Hippocampal formation (tissue), 2 donors: ENCODE measurements at places on chromosomes 2 and 18.

DNA sequence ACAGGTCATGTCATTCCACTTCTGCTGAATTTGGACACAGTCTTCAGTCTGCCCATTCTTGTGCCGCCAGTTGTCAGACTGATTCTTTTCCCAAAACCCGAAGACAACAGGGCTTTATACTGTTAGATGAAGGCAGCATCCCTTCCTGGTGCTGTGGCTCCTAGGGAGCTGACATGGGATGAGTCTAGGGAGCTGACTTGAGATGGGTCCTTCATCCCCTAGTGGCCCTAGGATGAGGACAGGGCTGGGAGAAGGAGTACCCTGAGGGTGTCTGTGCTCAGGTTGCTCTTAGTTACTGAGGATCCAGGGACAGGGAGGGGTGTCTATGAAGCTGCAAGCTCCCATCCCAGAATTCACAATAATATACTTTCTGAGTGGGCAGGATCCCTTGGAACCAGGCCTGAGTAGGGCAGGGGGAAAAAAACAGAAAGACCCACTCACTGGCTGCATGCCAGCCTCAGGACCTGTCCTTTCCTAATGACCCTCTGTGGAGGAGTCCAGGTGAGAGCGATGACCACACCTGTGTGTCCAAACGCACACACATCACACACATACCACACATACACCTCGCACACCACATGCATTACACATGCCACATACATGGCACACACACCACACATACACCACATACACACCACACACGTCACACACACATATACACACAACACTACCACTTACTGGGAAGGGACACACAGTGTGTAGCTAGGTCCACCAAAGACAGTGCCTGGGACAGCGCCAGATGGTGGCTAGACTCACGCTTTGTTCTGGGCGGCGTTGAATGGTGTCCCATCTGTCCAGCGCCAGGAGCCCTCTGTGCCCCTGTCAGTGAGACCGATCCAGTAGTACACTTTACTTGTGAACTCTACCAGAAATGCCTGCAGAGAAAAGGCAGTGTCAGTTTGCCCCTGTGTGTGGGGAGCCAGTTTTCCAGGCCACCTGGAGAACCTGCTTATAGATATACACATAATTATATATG lies 11.1 kb downstream of the CLEC4F start:
- no peak for DNase-seq

GRCh38 chr18:52391810-52392559 lies 52.0 kb downstream of the DCC start:
- no peak for DNase-seq

GRCh38 chr2:129611471-129611870 lies 368.0 kb upstream of the RAB6C start:
- DNase-seq = no peak

DNA sequence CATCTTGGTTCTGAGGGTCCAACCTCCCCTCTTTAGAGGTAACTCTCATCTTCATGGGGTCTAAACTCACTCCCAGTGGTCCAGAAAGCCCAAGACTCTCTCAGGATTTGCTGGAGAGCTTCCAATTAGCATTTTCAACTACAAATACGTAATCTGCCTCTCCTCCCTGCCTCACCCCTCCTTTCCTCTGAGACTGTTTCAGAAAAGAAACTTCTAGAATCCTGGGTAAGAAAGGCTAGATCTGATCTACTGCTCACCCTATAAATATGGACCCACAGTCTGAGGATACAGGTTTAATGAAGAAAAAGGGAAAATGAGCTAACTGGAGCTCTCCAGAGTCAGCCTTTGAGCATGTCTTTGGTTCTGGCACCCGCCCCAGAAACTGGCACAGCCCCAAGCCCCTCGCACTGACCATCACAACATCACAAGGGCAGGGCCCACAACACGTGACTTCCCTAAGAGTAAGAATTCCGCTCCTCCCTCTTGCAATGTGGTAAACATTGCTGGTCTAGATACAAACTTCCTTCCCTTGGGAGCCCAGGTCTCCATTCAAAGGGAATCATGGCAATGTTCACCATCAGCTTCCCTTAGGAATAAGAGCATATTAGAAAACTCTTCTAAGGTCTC lies 21.7 kb upstream of the IHH start:
- DNase-seq = no peak

DNA sequence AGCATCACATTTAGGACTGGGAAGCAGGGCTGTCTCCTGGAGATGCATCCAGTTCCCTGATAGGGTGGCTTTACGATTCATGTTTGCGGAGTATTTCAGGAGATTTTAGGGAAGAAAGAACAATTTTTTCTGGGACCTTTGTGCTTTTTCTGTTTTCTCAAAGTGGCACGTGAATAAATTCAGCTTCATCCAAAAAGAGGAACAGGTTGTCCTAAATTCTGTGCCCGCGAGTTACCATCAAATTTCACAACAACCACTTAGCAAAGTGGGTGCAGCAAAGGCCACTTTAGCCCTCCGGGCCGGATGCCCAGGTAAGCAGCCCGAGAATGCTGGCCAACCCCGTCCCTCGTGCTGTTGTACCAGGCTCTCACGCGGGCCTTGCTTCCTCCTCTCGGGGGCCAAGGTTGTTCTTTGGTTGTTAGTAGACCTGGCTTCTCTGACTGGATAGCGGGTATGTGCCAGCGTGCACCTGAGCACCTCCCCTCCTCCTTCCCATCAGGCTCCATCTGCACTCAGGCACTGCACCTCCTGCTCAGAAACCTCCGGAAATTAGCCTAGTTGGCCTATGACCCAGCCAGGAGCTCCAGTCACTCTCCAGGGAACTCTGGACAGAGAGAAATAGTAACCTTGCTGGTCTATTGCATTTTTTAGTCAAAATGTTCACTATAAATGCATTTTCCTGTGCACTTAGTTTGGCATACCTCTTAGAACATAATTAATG lies 83.0 kb downstream of the CMPK2 start:
- no peak for DNase-seq

DNA sequence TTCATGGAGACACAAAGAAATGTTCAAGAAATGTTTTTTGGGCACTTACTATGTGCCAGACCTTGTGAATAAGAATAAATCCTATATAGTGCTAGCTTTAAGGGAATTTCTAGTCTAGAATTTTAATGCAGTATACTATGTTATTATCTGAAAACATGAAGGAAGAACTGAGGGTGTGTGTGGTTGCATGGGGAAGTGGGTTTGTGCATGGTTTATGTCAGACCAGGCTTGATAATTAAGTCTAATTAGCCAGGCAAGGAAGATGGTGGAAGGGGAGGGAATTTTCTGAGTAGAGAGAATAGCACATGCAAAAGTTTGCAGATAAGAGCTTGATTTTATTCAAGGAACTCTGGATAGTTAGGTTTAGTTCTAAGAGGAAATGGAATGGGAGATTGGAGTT lies 6.5 kb downstream of the RBBP8 start:
- no peak for DNase-seq

DNA sequence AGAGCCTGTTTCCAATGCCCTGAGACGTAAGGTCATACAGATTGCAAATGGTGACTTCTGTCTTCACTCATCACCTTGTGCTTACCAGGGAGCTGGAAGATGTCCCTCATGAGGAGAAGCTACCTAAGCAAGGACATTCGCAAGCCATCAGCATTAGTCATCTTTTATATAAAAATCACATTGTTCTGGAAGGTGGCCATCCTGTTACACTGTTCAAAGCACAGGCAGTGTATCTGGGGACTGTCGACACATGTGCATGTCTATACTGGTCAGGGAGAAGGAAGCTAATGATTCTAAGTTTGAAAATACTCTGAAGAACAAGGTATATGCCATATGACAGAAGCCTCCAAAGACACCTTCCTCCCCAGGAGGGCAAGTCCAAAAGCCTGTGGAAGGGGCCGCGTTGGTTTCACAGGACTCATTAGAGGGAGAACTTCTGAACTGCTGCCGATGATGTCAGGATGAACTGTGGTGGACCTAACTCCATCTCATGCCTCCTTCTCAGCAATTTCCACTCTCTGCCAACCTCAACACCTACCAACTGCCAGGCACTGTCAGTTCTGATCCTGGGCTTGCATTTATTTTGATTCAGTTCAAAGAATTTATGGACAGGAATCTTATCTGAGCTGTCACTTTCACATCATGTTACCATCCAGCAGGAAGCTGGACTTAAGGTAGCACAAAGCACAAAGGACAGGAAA lies 39.4 kb downstream of the DNER start:
- no peak for DNase-seq

DNA sequence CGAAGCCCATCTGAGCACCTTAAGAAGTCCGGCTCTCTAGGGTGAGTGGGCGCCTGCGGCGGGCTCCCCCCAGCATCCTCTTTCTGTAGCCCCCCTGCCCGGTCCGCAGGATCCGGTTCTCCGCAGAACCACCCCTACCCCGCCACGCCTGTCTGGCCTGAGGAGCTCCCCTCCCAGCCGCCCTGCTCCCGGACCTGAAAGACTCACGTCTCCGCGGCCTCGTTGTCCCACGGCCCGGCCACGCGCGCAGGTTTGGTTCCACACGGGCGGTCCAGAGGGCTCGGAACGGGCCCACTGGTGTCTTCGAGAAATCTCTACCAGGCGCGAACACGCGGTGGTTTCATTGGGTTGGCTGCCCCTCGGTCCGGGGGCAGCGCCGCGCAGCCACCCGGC lies 237 bp downstream of the SLC39A6 start:
- DNase-seq = no peak

DNA sequence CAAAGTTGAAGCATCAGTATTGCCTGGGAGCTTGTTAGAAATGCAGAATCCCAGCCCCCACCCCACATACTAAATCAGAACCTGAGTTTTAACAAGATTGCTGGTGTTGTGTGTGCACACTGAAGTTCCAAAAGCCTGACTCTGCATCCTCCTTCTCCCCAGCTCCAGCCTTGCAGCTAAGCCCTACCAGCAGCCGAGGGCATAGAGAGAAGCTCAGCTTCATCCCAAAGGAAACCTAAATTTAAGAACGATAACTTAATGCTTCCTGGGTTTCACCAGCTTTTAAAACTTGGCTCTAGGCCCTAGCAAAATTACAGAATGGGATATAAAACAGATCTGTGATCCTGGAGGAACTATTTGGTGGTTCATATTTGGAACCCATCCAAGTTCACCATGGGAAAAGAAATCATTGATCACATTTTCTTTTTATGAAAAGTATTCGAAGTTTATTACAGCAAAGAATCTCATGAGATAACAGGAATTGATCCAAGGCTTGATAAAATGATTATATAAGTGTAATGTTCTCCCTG lies 11.1 kb downstream of the SMYD1 start:
- DNase-seq = no peak

- DNase-seq = no peak
Measured at GRCh38 chr18:70046207-70046606, 98.5 kb upstream of the CD226 start.

DNA sequence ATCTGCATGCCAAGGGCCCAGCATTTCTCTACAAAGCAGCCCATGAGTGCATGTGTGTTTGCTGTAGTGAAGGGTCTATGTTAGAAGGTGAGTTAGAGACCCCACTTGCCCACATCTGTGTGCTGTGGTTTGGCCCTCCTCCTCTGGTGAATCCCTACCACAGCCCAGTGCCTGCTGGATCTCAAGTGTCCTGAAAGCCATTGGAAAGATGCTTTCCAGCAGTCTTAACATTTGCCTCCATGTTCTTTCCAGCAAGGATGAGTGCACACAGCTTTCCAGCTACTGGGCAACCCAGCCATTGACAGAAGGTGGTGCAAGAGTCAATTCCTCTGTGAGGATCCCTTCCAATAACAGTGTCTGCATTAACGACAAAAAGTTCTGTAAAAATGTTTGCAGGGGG lies 13.6 kb downstream of the CRIM1 start:
- no peak for DNase-seq

DNA sequence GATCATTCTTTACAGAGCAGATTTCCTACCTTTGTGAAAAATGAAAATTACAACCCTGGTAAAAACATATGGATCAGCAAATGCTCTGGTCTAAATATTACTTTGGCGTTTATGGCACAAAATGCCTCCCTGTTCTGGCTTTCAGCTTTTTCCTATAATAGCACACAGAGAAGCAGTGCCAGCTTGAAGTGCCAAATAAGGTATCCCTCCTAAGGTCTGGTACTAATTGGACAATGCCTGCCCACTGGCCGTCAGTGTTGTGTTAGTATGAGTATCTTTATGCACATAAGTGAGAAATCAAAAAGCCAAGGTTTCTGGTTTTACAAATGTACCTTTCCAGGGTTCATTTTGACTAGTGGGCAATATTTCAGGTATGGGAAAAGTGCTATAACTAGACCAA lies 1293.7 kb upstream of the FAM98A start:
- DNase-seq = no peak

DNA sequence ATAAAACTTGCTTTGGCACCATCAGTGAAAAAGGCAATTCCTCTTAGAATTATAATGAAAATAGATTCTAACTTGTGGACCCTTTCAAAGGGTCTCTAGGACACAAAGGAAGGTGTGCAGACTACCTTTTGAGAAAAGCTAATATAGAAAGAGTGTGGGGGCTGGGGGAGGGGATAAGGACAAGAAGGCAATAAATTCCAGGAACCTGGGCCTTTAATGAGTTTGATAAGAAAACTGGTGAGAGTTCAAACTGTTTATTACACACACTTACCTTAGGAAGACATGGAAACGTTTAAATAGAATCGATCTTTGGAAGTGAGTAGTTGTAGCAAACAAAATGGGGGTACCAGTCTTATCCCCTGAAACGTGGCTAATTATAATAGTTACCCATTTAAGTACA lies 39.6 kb upstream of the PGAP1 start:
- no peak for DNase-seq

DNA sequence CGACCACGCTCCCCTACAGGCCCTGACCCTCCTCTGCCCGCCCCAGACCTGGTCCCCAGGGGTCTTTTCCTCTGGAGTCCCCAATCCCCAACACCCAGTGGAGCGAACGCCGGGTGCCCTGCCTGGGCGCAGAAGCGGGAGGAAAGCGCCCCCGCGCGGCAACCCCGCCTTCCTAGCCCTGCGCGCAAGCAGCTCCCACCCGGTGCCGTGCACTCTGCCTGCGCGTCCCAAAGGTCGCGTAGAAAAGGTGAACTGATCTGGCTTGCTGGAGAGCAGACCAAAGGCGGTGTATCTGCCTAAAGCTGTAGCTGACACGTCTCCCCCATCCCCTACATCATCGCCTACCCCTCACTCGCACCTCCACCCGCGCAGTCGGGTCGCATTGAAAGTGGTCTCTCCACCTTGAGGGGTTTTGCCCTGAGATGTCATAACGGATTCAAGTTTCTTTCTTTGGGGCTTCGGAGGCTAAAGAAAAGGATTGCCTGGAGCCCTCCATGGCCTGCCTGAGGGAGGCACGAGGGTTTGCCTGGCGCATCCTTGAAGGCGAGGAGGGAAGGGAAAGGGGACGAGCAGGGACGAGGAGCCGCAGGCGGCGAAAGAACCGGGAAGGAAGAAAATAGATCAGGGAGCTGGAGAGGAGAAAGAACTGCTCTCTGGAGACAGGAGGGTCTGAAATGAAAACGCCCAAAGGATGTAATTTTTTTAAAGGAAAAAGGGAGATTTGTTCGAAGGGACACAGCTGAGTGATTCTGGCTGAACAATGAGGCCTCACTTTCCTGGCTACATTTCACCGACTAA lies 5.8 kb downstream of the GAD1 start:
- no peak for DNase-seq

GRCh38 chr2:10239561-10239967 lies 63.1 kb upstream of the HPCAL1 start:
- no peak for DNase-seq

DNA sequence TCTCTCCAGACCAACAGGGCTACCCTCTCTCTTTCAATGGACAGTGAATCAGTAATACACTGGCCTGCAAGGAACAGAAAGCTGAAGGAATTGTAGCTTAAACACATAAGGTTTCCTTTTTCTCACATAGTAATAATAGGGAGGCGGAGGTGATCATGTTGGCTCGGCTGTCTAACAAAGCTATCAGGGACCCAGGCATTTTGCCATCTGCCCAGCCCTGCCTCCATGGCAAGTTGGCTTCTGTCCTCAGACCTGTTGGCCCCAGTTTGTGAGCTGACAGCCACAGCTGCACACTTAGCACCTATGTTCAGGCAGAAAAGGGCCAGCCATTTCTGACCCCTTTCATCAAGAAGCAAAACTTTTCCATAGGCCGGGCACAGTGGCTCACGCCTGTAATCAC lies 2.0 kb upstream of the CHRNG start:
- DNase-seq = no peak
